ENCODE measurements at places on chromosomes 1 and 21.

GRCh38 chr1:165635329-165635728 lies 4.3 kb downstream of the MGST3 start:
- DNase-seq: no peak

DNA sequence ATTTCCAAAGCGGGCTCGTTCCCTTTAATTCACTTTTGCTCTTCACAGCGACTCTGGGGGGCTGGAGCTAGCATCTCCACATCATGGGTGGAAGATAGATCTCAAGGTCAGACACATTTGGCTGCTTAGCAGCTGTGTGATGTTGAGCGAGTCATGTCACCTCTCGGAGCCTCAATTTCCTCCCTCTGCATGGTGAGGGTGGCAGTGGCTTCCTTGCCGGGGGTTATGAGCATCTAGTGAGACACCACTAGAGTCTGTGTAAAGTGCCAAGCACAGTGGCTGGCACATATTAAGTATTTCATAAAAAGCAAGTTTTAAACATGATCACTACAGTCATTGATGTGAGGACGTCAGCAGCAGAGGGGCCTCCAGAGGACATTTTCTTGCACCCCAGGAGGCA lies 16.9 kb upstream of the ECE1 start:
- no peak for DNase-seq

GRCh38 chr1:40977716-40978115 lies 1.8 kb upstream of the CTPS1 start:
- DNase-seq: no peak

DNA sequence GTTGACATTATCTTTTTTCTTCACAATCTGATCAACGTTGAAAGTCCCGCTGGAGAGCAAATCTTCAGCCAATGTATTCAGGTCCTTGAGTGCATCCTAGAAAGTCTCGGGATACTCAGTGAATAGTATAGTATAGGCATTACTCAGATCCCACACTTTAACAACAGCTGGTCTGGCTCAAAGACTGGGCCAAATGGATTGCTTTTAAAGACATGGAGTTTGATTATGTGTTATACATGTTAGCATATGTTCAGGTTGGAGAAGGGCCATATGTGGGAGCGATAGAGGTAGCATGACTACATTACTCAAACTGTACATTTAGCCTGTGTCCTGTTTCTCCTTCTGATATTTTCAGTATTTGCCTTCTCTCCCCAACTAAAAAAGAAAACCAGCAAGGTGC lies 33.1 kb downstream of the OR10Z1 start:
- DNase-seq: no peak

GRCh38 chr1:179591592-179592580 lies at the start of gene TDRD5:
Gene TDRD5, plus strand, starts transcription at chr1:179591832. Its CDS starts 784 bp downstream, at chr1:179592616.
- DNase-seq: no peak

All from NCI-H1417 treated with DMSO at 0.1 percent for 48 hours (cell line).